ENCODE measurements at places on chromosomes 2 and 18.

DNA sequence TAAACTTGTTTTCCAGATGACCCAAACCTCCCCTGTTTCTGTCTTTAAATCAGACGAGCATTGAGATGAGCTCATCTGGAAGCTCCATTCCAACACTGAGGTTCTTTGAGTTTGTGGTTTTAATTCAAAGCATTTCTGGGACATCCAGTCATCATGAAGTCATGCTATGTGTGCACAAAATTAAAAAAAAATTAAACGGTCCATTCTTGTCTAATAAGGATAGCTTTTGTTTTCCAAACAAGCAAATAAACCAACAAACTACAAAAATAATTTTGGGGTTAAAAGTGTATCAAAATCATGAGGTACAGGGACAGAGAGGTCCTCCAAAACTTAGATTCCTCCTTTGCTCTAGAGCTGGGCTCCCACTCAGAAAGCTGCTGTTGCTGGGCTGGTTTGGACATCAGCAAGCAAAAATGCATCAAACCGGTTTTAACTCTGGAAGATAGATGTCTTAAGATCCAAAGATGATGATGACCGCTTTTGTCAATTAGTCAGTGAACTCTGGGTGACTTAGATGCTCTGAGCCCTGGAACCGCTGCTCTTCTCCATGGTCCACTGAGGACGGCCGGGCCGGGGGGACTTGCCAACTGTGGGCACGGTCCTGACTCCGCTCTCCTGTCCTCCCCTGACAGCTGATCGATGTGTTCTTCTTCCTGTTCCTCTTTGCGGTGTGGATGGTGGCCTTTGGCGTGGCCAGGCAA is 65.4 kb downstream of the TRPM8 start:
- no peak for DNase-seq

DNA sequence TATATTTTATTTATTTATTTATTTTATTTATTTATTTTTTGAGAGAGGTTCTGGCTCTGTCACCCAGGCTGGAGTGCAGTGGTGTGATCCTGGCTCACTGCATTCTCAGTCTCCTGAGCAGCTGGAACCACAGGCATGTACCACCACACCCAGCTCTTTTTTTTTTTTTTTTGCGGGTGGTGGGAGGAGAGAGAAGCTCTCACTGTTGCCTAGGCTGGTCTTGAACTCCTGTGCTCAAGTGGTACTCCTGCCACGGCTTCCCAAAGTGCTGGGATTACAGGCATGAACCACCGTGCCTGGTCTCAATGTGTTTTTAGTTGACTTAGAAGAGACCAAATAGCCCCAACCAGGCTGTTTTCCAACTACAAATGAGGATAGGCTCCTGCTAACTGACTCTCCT is 80.7 kb downstream of the PDCL3 start:
- no peak for DNase-seq

DNA sequence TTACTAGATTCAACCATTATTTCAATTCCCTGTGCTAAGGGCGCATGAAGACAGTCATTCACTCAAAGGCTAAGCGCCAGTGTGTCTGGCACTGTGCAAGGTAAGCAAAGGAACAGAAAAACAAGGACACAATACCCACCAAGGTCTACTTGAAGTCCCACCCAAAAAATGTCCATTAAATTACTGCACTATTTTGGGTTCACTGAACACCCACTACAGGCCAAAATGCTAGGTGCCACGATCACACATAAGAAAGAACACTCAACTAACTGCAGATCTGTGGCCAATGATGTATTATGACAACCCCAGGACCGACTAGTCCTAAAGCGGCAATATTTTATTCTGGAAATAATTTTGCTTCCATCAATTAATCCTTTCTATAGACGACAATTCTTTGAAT is 1.8 kb downstream of the TMEM131 start:
- no peak for DNase-seq

DNA sequence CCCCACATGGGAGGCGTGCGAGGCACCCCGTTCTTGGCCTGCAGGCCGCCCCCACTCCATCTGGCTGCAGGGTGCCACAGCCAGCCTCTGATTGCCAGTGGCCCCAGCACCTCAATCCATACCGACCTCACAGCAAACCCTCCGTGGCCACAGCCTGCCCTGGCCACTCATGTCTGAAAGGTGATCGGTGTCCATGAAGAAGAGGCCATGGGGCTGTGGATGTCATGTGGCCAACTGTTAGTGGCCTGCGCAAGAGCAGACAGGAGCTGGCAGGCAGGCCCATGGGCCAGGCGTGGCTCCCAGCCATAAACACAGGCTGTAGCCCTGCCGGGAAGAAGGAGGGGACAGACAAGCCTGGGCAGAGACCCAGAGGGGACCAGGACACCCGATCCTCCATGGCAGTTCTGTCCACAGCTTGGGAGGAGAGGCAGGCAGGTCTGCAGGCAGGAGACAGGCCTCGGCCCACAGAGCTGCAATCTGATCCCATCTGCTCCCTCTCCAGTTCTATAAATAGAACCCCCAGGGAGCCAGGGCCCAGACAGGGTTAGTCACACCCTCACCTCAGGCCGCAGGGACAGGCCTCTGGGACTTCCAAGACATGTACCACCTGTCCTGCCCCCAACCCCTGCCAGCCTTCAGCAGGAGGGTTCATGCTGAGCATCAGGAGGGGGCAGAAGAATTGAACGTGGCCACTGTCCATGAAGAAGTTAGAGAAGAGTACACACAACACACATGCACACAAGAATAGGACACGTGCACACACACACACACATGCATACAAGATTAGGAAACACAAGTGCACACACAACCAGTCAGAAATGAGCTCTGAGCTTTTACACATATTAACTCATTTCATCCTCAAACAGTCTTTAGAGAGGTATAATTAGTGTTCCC is 16.9 kb downstream of the STEAP3 start:
- no peak for DNase-seq
